ENCODE measurements at places on chromosomes 2 and 18.

GRCh38 chr2:174759381-174760065, 4.7 kb downstream of the CHRNA1 start:
- DNase-seq = no peak

DNA sequence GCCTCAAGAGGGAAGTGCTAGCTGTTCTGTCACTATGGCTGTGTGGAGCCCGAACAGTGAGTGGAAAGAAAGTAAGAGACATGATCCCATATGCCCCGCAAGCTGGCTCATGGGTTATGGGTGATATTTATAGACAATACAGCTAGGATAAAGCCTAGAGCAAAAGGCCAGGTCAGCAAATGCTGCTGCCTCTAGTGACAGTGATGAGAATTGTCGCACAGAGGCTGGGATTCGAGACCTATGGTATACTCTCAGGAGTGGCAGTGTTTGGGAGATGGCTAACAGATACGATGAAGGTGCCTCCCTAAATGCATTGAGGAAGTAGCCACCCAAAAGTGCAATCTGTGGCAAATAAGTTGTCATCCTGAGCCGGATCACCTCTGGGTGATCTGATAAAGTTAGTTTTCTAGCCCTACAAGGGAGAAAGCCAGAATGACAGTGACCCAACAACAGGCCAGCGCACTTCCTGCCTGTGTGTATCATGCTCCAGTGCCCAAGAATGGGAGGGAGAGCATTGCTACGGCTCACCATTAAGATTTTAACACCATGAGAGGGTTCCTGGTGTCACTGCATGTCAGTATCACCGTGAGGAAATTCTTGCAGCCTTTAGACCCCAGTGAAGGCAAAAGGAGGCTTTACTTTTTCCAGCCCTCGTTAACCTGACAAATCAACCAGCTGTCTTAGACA, 92.2 kb upstream of the TGFA start:
- DNase-seq = peak; percentile 11

DNA sequence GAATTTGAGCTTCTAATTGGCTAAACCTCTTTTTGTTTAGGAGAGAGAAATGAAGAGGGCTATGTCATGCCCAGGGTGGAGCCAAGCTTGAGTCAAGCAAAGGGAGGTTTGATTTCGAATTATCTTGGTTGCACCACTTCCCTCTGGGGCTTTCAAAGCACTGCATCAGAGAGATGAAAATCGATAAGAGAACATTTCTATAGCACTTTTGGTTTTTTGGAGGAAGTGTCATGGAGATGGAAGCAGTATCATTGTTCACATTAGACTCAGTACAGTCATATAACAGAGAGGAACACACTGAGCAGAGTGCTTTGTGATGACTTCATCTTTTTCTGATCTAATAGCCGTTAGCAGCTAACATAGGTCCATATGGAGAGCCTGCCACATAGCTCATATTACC, 120.3 kb upstream of the UXS1 start:
- no peak for DNase-seq

- DNase-seq = no peak
Measured at GRCh38 chr2:16283071-16283850, 342.9 kb downstream of the MYCN start.

- no peak for DNase-seq
Measured at GRCh38 chr2:28082131-28082530, 191.6 kb downstream of the BABAM2 start.

GRCh38 chr18:75916624-75916982, 489.1 kb upstream of the SMIM21 start:
- DNase-seq = no peak

DNA sequence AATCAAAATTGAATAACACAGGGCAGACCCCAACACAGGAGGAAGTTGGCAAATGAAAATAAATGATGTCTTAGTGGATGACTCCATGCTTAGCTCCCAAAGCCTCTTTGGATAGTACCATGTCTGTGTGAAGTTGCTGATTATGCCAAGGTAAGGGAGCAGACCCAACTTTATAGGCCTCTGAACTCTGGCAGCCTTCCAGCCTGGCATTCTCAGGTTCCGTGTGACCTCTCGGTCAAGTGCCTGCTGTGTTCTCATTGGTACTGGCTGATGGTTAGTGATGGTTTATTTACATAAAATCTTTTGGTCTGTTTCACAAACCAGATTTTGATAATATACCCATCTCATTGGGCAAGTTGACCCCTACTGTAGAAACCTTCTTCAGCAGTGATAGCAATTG, 112.2 kb upstream of the TTC39C start:
- no peak for DNase-seq

- peak; percentile 5 for DNase-seq
Measured at GRCh38 chr2:165067643-165068486, 112.5 kb upstream of the SLC38A11 start.

GRCh38 chr2:150872756-150873395, 385.4 kb upstream of the RND3 start:
- DNase-seq = no peak

DNA sequence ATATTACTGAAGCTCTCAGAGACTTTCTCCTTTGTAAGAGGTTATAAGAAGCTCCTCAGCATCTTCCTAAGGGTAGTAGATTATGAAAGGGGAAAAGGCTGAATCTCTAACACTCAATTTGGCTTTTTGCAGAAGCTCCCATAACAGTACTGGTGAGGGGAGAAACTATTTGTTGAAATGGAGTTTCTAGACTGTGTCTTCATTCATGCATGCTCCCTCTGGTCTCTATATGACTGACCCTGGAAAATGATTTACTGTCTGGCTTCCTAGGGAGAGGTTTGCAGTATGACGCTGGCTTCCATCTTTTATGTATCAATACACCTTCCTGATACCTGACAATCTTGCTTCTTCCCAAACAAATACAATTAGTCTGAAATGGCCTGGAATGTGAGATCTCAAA, 63.9 kb downstream of the LDAH start:
- no peak for DNase-seq

GRCh38 chr2:33033606-33034081, 86.9 kb downstream of the LTBP1 start:
- DNase-seq = peak; percentile 50

DNA sequence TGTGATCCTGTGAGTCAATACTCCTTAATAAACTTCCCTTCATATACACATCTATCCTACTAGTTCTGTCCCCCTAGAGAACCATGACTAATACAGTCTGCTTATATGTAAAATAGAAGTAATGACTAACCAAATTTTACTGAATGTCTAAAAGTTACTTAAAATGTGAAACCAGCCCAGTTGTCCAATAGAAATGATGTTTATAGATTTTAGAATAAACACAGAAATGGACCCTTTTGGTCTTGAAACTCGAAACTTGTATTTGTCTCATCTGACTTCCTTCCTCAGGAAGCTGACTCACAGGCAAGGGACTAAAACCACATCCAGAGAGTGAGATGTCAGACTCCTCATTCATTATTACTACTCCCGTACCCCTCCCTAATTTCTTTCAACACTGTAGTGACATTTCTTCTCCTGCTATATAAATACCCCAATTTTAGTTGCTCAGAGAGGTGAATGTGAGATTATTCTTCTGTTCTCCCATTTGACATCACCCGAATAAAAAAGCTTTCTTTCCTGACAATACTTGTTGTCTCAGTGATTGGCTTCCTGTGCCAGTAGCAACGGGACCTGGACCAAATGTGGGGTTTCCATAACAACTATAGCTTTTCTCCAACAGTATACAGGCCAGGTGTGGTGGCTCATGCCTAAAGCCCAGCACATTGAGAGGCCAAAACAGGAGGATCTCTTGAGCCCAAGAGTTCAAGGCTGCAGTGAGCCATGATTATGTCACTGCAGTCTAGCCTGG, 486.0 kb downstream of the ERBB4 start:
- peak; percentile 32 for DNase-seq

GRCh38 chr18:64330931-64331330, 182.0 kb upstream of the LINC00305 start:
- no peak for DNase-seq

DNA sequence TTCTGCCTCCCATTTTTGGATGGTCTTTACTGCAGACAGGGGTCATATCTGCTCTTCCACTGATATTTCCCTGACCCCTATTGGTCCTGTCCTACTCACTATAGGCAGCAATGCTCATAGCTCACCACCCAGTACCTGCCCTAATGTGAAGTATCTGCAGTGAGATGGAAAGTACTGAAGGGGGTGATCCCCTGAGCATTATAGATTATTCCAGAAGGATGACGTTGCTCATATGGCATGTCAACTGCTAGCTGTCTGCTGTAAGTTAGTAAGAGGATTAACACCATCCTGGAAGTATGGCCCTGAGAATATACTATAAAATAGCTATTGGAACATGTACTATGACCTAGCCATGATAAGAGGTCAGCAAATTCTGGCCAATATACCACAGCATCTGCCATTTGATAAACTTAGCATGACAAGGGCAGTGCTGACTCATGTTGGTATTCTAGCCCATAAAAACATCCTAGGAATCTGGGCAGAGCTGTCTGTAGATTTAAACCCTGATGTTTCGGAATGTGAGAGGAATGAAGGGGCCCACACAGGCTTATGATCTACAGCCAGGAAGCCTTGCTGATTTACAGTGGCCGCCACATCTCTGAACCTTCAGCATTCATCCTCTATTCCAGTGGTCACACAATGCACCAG, 451.4 kb downstream of the TNS1 start:
- no peak for DNase-seq

DNA sequence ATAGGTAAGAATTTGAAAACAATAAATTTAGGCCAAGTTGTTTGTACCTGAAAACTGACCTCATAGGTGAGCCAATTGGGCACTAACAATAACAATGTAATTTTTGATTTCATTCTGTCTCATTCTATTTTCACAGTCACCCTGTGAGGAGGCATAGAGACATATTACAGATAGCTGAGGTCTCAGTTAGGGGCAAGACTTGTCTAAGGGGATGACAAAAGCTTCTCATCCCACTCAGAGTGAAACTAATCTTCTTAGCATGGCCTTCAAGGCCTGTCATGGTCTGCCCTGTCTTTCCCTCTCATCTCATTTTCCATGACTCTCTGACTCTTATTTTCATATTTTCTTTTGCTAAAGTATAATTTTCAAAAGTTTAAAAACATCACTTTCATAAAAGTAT, 562.0 kb upstream of the TNP1 start:
- no peak for DNase-seq

GRCh38 chr2:49129034-49129433, 25.3 kb downstream of the FSHR start:
- no peak for DNase-seq

GRCh38 chr2:140747665-140748064, 1383.2 kb downstream of the LRP1B start:
- no peak for DNase-seq

GRCh38 chr18:73503326-73503725, 635.5 kb upstream of the NETO1 start:
- peak; percentile 32 for DNase-seq

GRCh38 chr18:63339920-63340484, 20.4 kb upstream of the BCL2 start:
- peak; percentile 36 for DNase-seq

DNA sequence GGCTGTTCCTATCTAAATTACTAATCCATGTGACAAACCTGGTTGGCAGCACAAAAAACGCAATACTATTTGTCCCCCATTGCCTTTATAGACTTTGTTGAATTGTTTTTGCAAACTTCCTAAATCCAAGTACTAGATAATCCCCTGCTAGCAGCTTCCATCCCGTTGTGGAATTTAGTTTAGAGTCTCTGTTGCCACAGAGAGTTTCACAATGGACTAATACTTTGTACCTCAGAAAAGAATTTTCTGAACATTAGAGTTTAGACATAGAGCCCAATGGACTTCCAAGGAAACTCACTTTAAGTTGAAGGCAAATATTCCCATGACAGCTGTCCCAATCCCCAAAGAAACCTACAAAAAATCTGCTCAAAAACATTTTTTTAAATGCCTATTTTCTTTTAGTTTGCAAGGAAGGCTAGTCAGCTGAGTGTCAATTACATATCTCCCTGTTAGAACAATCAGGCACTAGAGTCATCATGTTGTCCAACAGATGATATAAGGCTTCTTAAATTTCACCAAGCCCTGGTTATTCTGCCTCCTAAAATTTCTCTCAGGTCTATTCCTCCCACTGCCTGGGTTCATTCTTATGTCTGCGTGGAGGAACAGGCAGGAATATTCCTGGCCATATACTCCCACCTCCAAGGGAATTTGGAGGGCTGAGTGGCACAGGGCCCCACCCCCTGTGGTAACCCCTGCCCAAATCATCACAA, 27.2 kb downstream of the RNF152 start:
- DNase-seq = no peak

DNA sequence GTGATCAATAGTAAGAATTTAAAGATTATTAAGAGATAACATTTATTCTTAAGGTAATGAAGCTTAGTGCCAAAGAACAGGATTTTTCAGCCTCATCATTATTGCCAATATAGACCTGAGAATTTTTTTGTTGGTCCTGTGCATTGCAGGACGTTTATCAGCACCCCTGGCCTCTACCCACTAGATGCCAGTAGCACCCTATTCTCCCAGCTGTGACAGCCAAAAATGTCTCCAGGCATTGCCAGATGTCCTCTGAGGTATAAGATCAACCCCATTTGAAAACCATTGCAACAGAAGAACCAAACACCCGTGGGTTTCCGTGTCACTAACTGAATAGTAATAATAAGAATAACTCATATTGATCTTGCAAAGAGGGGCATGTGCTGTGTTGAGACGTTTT, 700.0 kb upstream of the SOX11 start:
- peak; percentile 7 for DNase-seq

- DNase-seq = no peak
Measured at GRCh38 chr2:238999291-238999741, 151.4 kb downstream of the TWIST2 start.

- DNase-seq = peak; percentile 42
Measured at GRCh38 chr2:232473467-232473890, 14.2 kb downstream of the ECEL1 start.

DNA sequence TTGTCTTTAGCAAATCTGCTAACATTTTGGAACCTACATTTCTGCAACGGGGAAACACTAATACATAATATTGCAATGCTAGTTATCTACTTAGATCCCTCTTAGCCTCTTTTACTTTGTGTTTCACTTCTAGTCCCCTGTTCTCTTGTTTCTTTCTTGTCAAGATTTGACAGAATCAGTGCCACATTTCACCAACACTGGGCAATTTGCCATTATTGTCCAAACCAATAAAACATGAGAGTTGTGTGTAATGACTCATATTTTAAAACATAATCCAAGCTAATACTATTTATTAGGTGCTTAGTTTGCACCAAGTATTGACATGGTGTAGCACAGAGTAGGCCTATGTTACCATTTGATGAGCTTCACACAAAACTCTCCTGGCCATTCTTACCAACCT, 33.7 kb upstream of the ACVR1C start:
- DNase-seq = peak; percentile 42

- DNase-seq = no peak
Measured at GRCh38 chr2:239908744-239909143, 116.4 kb downstream of the NDUFA10 start.

- no peak for DNase-seq
Measured at GRCh38 chr18:6781142-6781714, 51.7 kb downstream of the ARHGAP28 start.

- DNase-seq = peak; percentile 14
Measured at GRCh38 chr2:33577668-33578067, 21.4 kb downstream of the FAM98A start.

GRCh38 chr2:205001300-205001966, 456.2 kb downstream of the PARD3B start:
- no peak for DNase-seq
